Caki2 (cell line): ENCODE measurements at places on chromosomes 1 and 21.

DNA sequence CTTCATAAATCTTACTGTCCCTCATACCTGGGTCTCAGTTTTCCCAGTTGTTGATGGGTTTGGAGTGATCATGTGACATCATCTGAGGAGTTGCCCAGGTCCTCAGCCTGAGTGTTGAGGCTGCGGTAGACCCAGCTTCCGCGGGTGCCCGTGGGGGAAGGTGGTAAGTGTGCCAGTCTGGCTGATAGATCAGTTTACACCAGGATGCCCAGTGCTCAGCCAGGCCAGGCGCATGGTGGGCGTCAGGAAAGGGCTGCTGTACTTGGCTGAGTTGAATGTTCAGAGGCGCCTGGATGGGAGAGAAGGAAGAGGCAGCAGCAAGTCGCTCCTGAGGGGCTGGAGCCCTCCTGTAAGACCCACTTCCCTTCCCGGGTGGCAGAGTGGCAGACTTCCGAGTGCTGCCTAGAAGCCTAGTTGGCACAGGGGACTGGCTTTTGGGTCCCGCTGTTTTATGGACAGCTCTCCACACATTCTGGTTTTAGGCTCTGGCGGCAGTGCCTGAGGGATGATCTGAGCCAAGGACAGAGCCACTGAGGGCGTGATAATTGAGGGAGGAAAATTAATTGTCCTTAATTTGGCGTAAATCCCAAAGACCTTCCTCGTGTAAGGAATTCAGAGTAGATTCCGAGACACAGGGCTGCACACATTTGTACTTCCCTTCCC, 35.8 kb downstream of the PTPRF start:
- no peak for DNase-seq

DNA sequence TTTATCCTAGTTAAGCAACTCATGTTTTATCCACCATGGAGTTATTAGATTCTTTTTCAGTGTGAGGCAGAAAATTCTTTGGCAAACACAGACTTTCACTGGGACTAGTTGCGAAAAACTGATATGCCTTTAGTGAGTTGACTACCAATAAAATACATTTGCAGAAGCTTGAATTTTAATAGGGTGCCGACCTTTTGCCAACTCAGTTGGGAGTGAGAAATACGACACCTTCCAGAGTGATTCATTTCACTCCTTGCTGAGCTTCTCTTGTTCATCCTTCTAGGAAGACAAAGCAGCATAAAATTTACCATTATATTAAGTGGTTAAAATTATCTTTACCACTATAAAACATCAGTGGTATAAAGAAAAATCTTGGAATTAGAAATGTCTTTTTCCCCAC, 1.2 kb upstream of the KRTAP23-1 start:
- no peak for DNase-seq

DNA sequence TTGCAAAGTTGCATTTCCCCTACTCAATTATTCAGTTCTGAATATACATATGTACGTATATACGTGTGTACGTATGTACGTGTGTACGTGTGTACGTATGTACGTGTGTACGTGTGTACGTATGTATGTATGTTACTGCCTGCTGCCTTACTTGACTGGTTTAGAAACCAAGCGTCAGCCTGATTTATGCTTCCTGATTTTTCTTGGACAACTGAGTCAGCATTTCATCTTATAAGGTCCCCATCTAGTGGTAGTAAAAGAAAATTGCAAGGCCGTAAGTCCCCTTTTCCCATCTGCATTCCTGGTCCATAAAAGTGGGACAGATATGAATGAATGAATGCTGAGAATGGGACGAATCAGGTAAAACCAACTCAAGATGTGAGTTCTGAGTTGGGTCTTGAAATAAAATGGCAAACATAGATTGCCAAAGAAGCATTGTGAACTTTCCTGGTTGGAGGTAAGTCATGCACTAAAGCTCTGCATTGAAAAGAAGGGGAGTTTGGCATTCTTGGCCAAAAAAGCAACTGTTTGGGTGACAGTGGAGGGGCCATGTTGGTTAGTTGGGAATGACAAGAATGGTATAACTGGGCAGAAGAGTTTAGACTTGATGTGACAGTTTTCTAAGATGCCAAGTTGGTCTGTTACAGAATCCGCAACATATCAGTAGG, 76.4 kb upstream of the DNAH14 start:
- peak; percentile 40 for DNase-seq

DNA sequence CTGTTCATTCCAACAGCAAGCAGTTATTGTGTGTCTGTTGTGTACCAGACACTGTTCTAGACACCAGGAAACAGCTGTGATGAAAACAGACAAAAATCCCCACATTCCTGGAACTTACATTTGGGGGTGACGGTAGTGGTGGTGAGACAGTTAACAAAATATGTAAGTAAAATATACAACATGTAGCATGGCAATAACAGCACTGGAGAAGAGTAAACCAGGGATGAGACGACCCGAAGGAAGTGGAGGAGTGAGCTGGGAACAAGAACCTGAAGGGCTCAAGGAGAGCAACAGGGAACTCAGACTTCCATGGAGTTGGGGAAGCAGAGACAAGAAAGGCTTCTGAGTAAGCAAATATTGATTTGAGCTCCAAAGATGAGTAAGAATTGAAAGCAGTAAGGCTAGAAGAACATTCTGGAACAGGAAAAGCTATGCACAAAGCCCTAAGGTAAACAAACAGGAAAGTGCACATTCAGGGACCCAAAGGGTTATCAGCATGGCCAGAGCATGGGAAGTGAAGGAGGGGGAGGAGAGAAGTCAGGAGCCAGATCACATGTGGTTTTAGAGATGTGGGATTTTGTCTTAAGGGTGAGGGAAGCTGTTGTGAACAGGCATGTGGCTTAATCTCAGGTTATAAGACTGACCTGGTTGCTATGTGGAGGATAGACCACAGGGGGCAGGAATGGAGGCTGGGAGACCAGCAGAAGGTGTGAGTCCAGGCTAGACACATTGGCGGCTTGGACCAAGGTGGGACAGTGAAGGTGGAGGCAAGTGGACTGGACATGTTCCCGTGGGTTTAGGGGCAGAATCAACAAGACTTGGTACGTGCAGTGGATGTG, 7.3 kb downstream of the CSF1 start:
- DNase-seq = no peak

GRCh38 chr1:7707527-7707926, 63.6 kb upstream of the VAMP3 start:
- no peak for DNase-seq

DNA sequence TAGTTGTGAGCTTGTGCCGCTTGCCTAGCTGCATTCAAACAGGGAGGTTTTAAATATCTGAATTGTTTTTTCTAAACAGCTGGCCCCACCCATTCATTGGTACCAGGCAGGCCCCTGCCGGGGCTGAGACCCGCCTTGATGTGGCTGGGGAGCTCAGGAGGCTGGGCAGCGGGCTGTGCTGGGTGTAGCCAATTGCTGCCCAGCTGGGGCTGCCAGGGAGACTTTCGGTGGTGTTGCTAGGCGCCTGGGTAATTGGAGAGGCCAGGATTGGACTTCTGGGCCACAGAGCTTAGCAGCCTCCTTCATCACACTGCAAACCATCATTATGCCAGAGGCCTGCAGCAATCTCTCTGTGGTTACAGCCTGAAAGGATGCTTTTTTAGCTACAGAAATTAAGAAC, 12.2 kb downstream of the RHBDL2 start:
- DNase-seq = no peak

- no peak for DNase-seq
Observed at GRCh38 chr1:153597206-153597605, 15.7 kb downstream of the S100A16 start.

DNA sequence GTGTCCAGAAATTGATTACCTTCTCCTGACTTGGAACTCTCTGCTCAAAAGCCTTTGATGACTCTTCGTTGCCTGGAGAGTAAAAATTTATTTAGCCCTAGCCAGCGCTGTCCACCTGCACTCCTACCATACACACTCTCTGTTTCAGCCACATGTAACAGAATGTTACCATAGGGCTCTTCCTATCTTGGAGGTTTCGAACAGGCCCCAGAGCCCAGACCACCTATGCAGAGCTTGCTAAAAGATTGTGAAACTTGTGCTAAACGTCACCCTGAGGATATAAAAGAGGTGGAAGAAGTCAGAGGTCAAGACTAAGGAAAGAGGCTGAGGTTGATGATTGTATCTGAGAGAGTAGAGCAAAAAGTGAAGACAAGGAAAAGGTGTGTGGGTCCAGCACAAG, 237.0 kb upstream of the HOOK1 start:
- no peak for DNase-seq

- DNase-seq = peak; percentile 8
Observed at GRCh38 chr1:195766709-195767108, 841.5 kb downstream of the KCNT2 start.

DNA sequence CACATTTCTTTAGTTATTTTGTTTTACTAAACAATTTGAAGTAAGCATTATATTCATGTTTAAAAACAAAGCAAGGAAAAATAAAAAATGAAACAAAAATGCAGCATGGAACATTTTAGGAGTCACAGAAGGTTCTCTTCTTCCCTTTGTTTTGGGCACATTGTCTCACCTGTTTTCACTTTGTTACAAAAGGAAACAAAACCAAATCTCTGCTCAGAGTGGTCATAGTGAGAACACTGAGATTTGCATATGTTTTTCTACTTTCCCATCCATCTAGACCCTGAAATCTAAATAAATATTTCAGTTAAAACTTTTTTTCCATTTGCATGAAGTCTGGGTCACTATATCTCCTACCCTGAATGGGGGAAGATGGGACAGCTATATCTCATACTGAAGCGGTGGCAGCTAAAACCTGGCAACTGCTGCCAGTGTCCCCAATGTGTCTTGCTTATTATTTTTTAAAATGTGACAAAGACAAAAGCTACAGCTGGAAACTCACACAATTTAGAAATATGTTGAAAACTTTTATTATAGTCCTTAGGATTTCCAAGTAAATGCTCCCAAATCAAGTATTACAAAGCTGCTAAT, 3.5 kb downstream of the EXOC8 start:
- no peak for DNase-seq

DNA sequence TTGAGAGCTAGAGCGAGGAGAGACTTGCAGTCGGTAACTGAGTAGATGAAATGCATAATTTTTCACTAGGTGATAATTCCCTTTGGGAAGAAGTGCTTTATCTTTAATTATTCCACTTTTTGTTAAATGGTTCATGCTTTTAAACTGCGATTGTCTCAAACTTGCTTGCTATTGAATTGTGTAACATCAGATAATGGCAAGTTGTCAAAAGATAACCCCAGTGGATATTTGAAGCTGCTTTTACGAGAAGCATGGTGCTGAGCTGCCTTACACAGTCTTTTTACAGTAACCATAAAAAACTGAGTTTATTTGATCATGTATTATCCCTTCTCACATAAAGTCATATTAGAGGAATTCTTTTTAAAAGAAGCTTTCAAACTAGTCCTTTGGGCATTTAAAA, 30.2 kb downstream of the TMEM50B start:
- DNase-seq = no peak

DNA sequence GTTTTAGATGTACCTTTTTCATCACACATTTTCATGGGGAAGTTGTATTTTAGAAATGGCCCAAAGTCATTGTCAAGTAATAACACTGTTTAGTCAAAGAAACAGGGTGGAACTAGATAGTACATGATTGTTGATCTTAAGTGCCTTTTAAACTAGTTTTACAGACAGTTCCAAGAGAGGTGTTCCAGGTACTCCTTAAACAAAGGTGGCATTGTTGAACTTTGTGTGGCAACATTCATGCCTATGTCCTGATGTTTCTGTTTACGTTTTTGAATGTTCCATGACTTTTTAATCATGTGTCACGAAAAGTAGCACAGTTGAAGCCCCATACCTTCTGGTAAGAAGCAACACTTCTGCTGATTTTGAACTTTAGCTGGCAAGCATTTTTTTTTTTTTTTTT, 9.1 kb upstream of the SH3D21 start:
- DNase-seq = no peak

GRCh38 chr1:150841626-150842025, 33.6 kb upstream of the CTSK start:
- no peak for DNase-seq

DNA sequence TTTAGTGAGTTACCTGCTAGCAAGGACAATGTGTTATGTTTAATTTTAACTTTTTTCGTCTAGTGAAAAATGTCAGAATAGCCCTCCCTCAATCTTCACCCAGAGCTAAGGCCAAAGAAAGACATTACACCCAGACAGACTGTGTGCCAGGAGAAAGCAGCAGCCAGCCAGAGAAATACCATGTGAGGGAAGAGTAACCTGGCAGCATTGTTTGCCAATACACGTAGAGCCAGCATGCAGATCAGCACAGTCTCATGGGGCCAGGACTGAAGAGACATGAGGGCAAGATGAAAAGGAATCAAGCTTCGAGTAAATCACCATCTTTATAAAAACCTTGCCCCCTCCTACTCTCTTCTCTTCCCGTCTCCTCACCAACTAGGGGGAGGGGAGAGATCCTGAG, 88.5 kb upstream of the ADAR start:
- DNase-seq = no peak

- no peak for DNase-seq
Observed at GRCh38 chr1:7293702-7294629, 477.1 kb upstream of the VAMP3 start.

GRCh38 chr1:162191396-162192305, 122.2 kb downstream of the NOS1AP start:
- DNase-seq = no peak

DNA sequence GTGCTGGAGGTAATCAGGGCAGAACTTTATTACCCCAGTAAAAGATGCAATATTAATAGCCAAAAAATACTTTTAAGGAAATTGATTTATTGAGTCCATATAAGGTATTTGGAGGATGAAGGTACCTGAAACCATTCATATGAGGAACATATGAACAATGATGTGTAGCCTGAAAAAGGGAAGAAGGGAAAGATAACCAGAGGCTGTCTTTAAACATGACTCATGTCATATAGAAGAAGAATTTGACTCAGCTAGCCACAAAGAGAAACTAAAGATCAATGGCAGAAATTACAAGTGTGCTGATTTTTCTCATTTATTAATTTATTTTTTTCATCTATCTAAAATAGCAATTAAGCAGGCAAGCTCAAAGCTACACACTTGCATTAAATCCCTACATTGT, 136.2 kb upstream of the DUSP10 start:
- DNase-seq = no peak

GRCh38 chr1:26630634-26631033, 65.2 kb upstream of the ARID1A start:
- DNase-seq = no peak
